ENCODE measurements at places on chromosomes 16 and 17.
A peak's percentile ranks its signal among the peaks of the same experiment; 100 is the strongest.

DNA sequence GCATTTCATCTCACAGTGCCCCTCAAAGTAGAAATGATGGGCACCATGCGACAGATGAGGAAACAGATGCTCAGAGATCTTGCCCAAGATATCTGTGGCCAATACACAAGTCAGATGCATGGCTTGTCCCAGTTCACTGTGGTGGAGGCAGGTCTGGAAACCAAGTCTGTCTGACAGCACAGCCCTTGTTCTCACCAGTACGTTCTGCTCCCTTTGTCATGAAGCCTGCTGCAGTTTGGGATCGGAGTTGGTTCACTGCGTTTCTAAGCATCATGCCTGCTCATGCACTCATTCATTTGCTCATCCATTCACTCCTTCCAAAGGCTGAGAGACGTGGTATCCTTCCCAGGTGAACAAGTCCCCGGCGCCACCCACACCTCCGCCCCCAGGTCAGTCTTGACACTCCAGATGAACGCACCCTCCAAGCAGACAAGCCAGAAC is 27.2 kb upstream of the MEAK7 start:
- no peak for DNase-seq

GRCh38 chr17:35214631-35215273 is 20.6 kb upstream of the SLC35G3 start:
- peak; percentile 25 for DNase-seq

DNA sequence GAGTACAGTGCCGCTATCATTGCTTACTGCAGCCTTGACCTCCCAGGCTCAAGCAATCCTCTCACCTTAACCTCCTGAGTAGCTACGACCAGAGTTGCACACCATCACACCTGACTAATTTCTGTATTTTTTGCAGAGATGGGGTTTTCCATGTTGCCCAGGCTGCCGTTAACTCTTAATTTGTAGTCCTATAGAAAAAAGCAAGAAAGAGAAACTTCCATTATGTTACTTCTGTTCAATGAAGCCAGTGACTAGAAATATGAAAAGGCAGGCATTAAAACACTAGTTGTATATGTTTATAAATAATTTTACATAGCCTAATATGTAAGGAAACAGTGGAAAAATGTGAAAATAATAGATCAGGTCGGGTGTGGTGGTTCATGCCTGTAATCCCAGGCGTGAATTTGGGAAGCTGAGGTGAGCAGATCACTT is 9.7 kb downstream of the RAD51C start:
- no peak for DNase-seq

- no peak for DNase-seq
Measured at GRCh38 chr16:69407702-69408323, 16.6 kb upstream of the CYB5B start.

- DNase-seq, result peak; percentile 45
Measured at GRCh38 chr16:9092978-9093344, 1.5 kb downstream of the HAPSTR1 start.

- no peak for DNase-seq
Measured at GRCh38 chr16:87469169-87469568, 23.7 kb downstream of the ZCCHC14 start.

GRCh38 chr17:51813140-51813783 is 345.3 kb downstream of the CA10 start:
- no peak for DNase-seq

GRCh38 chr16:17320009-17320408 is 150.8 kb downstream of the XYLT1 start:
- DNase-seq, result no peak

DNA sequence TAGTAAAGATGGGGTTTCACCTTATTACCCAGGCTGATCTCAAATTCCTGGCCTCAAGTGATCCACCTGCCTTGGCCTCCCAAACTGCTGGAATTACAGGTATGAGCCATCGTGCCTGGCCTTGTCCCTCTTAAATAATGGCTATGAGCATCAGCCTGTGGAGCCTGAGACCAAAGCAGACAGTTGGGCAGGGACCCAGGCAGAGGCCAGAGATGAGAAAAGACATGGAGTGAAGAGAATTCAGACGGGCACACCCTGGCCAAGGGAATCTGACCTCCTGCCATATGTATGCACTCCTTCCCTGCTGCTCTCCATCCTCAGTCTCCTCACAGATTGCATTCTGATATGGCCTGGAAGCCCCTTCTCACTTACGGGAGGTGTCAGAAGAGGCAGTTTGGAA is 98.4 kb upstream of the DNAH9 start:
- DNase-seq, result no peak

GRCh38 chr17:29958947-29959657 is 17.7 kb downstream of the EFCAB5 start:
- no peak for DNase-seq

Data from NB4 (cell line).